ENCODE measurements at places on chromosomes 2 and 18.

GRCh38 chr18:70781860-70782453, 493.1 kb downstream of the SOCS6 start:
- DNase-seq, result no peak

GRCh38 chr2:185127412-185127811, 529.1 kb downstream of the ZNF804A start:
- no peak for DNase-seq

- peak; percentile 64 for DNase-seq
These were observed 212.2 kb upstream of the THUMPD2 start for GRCh38 chr2:39991298-39991697.

DNA sequence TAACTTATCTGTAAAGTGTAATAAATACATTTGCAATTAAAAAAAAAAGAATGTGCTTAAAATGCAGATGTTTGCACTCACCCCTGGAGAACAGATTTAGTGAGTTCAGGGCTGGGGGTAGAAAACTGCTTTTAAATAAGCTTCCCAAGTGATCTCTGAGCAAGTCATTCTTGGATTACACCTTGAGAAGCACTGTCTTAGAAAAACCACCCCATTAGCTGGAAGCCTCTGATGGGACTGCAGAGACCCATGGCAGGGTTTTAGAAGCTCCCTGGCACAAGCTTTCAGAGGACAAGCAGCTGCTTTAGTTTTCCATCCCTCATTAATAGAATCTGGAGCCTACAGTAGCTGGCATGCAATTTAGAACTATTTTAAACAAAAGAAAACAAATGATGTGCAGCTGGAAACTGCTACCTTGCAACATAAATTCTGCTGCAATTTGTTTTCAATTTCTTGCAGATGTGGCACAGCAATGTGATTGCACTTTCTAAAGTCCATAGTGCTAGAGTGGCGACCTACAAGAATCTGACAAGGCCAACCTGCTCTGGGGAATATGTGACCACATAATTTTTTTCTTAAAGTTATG, 141.5 kb downstream of the CDC42EP3 start:
- DNase-seq, result no peak

DNA sequence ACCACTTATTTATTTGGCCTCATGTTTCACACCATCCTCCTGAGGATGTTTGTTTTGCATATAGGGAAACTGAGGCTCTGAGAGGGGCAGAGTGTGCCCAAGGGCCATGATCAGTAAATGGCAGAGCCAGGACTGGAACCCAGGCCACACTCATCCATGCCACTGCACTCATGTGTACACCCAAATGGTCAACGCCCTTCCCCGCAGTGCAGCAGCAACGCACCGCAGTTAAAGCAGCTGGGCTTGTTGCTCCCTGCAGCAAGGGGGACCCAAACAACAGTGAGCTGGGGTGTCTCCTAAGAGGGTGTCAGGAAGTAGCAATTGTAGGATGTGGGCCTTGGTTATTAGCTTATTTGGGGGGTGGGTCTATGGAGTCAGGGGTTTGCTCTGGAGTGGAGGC, 36.6 kb downstream of the ZAP70 start:
- no peak for DNase-seq

DNA sequence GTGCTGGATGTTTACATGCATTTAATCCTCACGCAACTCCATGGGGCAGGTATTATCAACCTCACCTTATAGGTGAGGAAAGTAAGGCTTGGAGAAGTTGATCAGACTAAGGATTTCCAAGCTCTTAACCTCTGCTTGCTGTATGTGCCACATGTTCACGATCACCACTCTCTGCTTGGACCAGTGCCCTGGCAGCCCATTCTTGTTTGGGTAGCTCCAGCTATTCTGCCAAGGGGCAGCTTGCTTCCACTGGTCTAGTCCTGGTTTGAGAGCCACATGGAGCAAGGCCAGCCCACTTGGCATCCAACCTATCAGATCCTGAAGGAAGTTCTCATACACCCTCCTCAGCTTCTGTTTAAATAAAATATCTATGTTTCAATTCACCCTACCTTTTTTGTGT, 14.3 kb downstream of the PLB1 start:
- DNase-seq, result no peak

- peak; percentile 53 for DNase-seq
These were observed 38.9 kb downstream of the CTAGE1 start for GRCh38 chr18:22378672-22379282.

DNA sequence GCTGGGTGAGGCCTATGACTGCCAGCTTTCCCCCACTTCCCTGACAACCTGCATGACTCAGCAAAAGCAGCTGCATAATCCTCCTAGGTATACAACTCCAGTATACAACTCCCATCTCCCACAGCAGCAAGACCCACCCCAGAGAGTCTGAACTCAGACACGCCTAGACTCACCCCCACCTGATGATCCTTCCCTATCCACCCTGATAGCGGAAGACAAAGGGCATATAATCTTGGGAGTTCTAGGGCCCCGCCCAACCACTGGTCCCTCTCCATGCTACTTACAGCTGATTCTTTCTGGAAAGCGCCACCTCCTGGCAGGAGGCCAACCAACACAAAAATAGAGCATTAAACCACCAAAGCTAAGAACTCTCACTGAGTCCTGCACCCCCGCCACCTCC, 296.5 kb downstream of the DCC start:
- DNase-seq, result no peak

GRCh38 chr2:179049546-179050311, at the start of gene CCDC141:
CCDC141 (minus strand) TSS chr2:179050137; CDS start chr2:179049941, 196 bp downstream.
- no peak for DNase-seq
